ENCODE measurements at places on chromosomes 7 and 10. TPM values are rescaled to one million over a fixed set of nuclear protein-coding genes. Genes with fewer than 3 reads are reported as not detected.

- DNase-seq: no peak
Measured at GRCh38 chr10:88952647-88953111, at the start of gene ACTA2. TSS of gene ACTA2 (minus strand) at chr10:88952773. CDS start at chr10:88948930, 3,843 bp downstream.

GRCh38 chr10:131444286-131444685 lies 132.8 kb upstream of the TCERG1L start:
- DNase-seq: peak; percentile 9

GRCh38 chr7:127650847-127651555 lies 993 bp upstream of the SND1 start:
- no peak for DNase-seq

GRCh38 chr7:1223196-1223981 lies 9.3 kb upstream of the UNCX start:
- DNase-seq: peak; percentile 63

GRCh38 chr10:15539262-15539661 lies 168.2 kb upstream of the FAM171A1 start:
- no peak for DNase-seq

- peak; percentile 32 for DNase-seq
Measured at GRCh38 chr10:12499076-12499986, 150.0 kb downstream of the CAMK1D start.

- no peak for DNase-seq
Measured at GRCh38 chr10:115989621-115990020, 283.4 kb downstream of the GFRA1 start.

- DNase-seq: no peak
Measured at GRCh38 chr7:41872966-41873365, 170.1 kb upstream of the INHBA start.

DNA sequence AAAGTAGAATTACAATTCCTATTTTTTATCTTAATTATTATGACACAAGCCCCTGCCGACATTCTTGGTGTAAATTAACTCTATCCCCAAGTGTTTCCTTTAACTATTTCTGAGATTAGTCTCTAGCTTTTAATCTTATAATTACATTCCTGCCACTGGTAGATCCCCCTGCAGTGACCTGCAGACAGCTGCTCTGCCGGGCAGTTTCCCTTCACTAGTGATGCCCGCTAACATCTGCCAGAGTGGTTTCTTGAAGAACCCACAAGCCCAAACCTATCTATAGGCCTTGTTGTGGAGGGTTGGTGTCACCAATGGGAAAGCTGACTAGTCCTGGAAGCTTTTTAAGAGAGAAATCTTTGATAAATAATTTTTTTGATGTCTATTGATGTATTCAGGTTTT lies 50.0 kb downstream of the ADAM22 start:
- DNase-seq: no peak

DNA sequence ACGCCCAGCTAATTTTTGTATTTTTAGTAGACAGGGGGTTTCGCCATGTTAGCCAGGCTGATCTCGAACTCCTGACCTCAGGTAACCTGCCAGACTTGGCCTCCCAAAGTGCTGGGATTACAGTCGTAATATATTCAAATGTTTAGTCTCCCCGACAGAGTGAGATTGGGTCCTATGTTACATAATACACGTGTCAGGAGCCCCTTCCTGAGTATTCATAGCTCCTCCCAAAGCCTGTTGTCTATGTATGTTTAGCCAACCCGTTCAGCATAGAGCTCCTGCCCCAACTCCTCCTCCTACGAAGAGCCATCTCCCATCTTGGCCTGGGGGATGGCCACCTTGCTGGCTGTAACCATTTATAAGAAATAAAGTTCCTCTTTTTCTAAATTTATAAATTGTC lies 2.7 kb upstream of the PPP2R2D start:
- DNase-seq: no peak

- DNase-seq: no peak
Measured at GRCh38 chr10:79275431-79275851, 71.8 kb upstream of the PPIF start.

DNA sequence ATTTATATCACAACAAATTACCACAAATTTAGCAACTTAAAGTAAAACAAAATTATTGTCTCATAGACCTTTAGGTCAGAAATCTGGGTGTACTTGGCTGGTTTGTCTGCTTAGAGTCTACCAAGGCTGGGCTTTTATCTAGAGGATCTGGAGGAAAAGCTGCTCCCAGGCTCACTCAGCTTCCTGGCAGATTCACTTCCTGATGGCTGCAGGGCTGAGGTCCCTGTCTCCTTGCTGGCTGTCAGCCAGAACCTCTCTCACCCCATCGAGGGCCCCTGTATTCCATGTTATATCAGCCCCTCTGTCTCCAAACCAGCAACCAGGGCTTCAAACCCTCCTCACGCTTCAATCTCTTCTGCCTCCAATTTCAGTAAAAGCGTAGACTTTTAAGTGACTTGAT lies 734.9 kb downstream of the NRG3 start:
- DNase-seq: peak; percentile 53

- DNase-seq: no peak
Measured at GRCh38 chr10:6254201-6254600, 51.5 kb downstream of the PFKFB3 start.

DNA sequence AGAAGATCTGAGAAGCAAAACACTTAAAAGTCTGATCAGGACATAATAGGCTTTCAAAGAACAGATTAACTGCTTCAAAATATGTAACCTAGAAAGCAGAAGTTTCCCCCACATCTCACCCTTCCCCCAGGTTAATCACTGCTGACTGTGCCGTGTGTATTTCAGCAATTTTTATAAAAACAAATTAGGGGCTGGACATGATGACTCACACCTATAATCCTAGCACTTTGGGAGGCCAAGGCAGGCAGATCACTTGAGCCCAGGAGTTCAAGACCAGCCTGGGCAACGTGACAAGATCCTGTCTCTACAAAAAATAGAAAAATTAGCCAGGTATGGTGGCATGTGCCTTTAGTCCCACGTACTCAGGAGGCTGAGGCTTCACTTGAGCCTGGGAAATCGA lies 67.6 kb upstream of the GATA3 start:
- DNase-seq: no peak

- DNase-seq: no peak
Measured at GRCh38 chr10:102677331-102678067, 33.2 kb downstream of the TRIM8 start.

Gene NRG3
- 2.6 TPM for total RNA-seq

Gene TACC2
- total RNA-seq: 34.9 TPM

Gene EVX1
- total RNA-seq: 0.28 TPM

Gene EMX2
- total RNA-seq: not detected

Gene ARHGAP12
- 49.8 TPM for total RNA-seq

Data from endodermal cell (in vitro differentiated cells).